Cortex of kidney (tissue), 1 donor: ENCODE measurements at places on chromosomes 2 and 18.

- no peak for DNase-seq
Observed at GRCh38 chr2:111618226-111618977, 265.6 kb downstream of the ANAPC1 start.

GRCh38 chr2:128215897-128216642, 102.6 kb downstream of the HS6ST1 start:
- no peak for DNase-seq

GRCh38 chr2:151766437-151767153, 32.3 kb upstream of the NEB start:
- DNase-seq = no peak

DNA sequence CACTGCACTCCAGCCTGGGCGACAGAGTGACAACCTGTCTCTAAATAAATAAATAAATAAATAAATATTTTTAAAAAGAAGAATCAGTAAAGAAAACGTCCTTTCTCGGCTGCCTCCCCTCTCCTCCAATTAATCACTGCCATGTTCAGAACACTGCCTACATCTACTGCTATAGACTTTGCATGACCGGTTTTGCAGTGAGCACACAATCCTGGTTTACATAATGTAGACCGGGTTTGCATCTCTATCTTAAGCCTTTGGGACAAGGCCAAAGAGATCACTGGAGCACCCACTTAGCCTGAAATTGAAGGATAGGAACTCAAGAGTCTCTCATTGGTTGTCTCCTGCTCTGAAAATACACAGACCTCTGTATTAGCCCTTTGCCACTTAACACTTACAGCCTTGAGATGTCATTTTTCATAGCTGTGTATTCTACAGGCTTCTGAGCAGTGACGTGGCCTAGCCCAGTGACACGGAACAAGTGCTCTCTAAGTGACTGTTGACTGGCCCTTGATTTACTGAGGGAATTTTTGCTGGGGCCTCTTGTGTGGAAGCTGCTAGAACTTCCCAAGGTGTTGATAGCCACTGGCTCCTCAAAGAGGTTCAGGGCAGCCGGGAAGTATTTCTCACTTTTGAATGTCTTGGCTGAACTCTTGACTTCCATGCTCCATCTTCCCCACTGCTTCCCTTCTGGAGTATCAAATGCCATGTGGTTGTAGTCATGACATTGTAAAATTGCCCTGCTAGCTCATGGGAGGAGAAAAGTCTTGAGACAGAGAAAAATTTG, 45.3 kb upstream of the CCBE1 start:
- no peak for DNase-seq

DNA sequence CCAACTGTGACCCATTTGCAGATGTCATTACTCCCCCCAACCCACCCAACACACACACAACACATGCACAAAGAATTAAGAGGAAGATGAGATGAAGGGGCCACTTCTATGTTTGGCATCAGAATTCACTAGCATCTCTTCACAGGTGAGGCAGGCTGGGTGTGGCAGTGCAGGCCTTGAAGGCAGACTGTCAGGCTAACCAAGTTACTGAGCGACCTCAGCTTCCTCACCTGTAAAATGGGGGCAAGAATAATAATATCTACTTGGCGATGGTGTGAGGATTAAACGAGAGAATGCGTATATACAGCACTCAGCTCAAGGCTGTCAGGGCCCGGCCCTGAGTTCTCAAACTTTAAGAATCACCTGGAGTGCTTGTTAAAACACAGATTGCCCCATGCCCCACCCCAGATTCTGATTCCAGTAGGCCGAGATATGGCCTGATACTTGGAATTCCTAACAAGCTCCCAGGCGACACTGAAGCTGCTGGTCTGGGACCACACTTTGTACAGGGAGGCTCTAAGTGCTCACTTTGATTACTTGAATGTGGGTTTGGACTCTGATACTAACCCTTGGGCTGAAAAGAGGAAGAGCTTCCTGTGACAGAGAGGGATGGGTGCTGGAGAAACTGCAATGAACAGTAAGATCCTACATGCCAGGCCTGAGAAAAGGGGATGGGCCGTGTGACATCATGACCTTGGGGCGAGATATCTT, 1.1 kb downstream of the ACTG2 start:
- DNase-seq = no peak

DNA sequence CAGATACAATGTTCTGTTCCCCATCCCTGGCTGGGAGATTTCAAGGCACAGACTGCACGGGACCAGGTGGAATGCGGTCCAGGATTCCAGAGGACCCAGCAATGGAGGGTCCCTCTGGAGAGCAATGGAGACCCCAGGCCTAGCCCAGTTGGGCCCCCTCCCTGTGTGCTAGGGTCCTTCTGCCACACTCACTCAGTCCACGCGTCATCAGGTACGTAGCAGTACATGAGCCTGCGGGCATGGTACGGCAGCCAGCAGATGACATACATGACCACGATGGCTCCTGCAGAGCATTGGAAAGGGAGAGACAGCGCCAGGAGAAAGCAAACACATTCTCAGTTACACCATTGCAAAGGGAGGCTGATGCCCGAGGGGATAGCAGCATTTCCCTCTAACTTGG, 10.1 kb downstream of the NTSR2 start:
- DNase-seq = no peak

GRCh38 chr2:171088057-171088834, 72.4 kb downstream of the TLK1 start:
- DNase-seq = no peak

GRCh38 chr2:48120759-48121242, 214.5 kb upstream of the FBXO11 start:
- no peak for DNase-seq

GRCh38 chr2:142796161-142796560, 81.3 kb upstream of the KYNU start:
- DNase-seq = no peak

DNA sequence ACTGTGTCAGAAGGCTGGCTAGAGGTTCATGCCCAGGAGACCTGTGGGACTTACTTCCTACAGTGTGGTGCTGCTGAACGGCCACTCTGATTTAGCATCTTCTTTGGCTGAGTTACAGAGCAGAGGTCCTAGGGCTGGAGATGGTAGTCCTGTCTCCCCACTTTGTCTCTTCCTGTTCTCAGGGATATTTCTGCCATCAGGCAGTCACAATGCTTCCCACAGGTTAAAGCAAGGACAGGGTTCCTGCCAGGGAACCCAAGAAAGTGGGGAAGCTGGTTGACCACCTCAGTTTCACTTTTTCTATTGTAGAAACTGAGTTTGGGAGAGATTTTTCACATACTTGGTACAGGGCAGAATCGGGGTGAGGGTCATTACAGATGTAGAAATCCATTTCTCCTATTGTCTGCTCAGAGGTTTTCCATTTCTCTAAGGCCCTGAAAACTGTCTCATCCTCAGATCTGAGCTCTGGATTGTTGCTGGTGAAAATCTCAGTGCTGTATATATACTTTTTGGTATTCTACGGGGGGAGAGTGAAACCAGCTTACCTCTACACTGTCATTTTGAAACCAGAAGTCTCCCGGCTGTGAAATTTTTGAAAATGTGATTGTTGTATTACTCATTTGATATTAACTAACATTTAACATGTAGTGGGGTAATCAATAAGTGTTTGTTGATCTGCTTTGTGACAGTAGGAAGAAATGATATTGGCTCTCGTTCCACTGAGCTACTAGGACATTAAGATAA, 37.0 kb upstream of the MEP1B start:
- DNase-seq = no peak
